ENCODE measurements at places on chromosomes 12 and 14. TPM values are rescaled to one million over a fixed set of nuclear protein-coding genes. Genes with fewer than 3 reads are reported as not detected.
A peak's percentile ranks its signal among the peaks of the same experiment; 100 is the strongest.

Gene ANP32D
- total RNA-seq, result not detected

DNA sequence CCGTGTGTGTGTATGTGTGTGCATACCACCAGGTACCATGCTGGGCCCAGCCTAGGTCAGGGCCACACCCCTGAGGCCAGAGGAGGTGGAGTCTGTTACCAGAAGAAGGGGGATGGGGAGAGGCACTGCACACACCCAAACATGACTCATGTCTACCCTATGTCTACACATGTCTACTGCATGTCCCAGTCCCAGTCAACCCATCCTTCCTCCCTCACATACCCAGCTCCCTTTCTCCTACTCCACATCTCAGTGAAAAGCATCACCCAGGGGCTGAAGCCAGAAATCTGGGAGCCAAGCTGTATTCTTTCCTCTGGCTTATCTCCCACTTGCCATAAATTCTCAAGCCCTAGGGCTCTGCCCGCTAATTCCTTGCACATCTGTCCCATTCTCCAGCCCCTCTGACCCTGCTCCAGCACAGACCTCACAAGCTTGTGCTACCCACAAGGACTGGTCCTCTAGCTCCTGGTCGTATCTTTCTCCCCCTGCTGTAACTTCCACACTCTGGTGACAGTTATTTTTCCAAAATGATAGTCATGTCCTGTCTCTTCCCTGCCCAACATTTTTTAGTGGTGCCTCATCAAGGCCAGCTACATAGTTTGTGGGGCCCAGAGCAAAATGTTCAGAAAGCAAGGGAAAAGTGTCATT is 18.0 kb upstream of the APPL2 start:
- no peak overlapping the region for H3K27ac ChIP-seq
- H3K36me3 ChIP-seq, result no peaks in the 10 kb centered on the region
- H3K4me3 ChIP-seq, result no peak overlapping the region

Gene CLEC14A
- not detected for total RNA-seq

Gene GPR135
- 1.5 TPM for total RNA-seq

DNA sequence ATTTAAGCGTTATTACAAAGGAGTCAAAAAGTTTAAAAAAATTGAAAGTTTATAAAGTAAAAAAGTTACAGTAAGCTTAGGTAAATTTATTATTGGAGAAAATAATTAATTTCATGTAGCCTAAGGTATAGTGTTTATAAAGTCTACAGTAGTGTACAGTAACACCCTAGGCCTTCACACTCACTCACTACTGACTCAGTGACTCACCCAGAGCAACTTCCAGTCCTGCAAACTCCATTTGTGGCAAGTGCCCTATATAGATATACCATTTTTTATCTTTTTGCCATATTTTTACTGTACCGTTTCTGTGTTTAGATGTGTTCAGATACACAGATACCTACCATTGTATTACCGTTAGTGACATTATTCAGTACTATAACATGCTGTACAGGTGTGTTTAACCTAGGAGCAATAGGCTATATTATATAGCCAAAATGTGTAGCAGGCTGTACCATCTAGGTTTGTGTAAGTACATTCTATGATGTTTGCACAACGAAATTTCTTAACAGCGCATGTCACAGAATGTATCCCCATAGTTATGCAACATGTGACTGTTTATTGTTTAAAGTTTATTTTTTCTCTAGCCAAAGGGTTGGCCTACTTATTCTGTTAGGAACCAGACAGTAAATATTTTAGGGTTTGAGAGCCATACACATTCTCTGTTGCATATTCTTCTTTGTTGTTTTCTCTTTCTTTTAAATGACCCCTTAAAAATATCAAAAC is 155.5 kb downstream of the PCNX1 start:
- peaks cover 92% of the 10 kb centered on the region for H3K36me3 ChIP-seq
- no peak overlapping the region for H3K27ac ChIP-seq
- no peak for DNase-seq
- no peak overlapping the region for H3K4me3 ChIP-seq
- no peaks in the 10 kb centered on the region for H3K4me1 ChIP-seq

DNA sequence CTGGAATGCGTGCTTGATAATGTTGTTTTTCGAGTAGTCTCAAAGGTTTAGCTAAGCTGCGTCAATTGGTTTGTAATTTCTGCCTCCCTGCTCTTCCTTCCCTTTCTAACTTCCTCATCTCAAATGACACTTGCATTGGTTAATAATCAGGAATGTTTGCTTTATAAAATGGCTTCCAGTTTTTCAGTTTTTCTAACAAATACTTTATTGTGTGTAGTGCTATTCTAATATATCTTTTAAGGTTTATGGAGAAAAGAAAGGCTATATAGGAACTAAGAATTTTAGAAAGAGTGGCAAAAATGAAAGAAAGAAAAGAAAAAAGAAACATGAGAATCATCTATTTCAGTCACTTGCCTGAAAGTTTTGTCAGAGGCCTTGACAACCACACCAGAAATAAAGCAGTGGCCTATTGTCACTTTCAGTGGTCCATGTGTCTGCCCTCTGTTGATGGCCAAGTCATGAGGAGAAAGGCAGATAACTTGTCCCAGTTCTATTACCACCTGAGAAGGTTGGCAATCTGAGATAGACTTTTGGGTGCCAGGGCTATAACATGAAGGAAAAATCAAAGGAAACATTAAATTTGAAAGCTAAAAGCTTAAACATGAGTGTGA is 221.9 kb upstream of the KITLG start:
- H3K27me3 ChIP-seq, result no peaks in the 10 kb centered on the region
- H3K36me3 ChIP-seq, result no peaks in the 10 kb centered on the region
- no peaks in the 10 kb centered on the region for H3K4me1 ChIP-seq
- no peak overlapping the region for H3K4me3 ChIP-seq
- DNase-seq, result no peak
- no peak overlapping the region for H3K27ac ChIP-seq

- peaks cover 27% of the 10 kb centered on the region for H3K36me3 ChIP-seq
- no peak overlapping the region for H3K4me3 ChIP-seq
- H3K27ac ChIP-seq, result peak overlapping the region; percentile 47
- peaks cover 40% of the 10 kb centered on the region for H3K4me1 ChIP-seq
Observed at GRCh38 chr14:91140672-91141071, 26.8 kb downstream of the DGLUCY start.

Gene LTBP2
- total RNA-seq, result 0.11 TPM

Gene LAG3
- 0.12 TPM for total RNA-seq

Gene SARNP
- total RNA-seq, result 53.6 TPM

- H3K27me3 ChIP-seq, result peaks cover 2% of the 10 kb centered on the region
- H3K27ac ChIP-seq, result no peak overlapping the region
- no peaks in the 10 kb centered on the region for H3K36me3 ChIP-seq
- no peak overlapping the region for H3K4me3 ChIP-seq
- DNase-seq, result no peak
Observed at GRCh38 chr12:12181511-12181910, 85.3 kb downstream of the LRP6 start.

DNA sequence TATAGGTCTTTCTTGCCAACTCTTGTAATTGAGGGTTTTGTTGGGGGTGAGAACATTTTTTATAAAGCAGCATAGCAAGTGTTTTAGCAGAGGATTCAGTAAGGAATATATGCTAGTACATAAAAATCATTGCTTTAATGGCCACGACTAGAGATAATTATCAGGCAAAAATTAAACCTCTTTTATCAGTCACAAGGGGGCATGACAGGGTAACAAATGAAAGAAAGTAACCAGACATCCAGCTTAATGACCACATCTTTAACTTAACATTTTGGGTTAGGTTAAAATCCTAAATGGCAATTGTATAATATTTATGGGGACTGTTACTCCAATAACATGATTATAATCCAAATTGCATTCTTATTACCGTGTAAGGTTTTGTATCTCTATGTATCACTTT is 119.6 kb downstream of the LRRIQ1 start:
- H3K4me1 ChIP-seq, result no peaks in the 10 kb centered on the region
- no peaks in the 10 kb centered on the region for H3K36me3 ChIP-seq
- no peak overlapping the region for H3K4me3 ChIP-seq

Gene C14orf132
- 0.05 TPM for total RNA-seq

Gene SLC17A8
- not detected for total RNA-seq

Gene ESPL1
- total RNA-seq, result 8.2 TPM

Gene CELA1
- not detected for total RNA-seq

DNA sequence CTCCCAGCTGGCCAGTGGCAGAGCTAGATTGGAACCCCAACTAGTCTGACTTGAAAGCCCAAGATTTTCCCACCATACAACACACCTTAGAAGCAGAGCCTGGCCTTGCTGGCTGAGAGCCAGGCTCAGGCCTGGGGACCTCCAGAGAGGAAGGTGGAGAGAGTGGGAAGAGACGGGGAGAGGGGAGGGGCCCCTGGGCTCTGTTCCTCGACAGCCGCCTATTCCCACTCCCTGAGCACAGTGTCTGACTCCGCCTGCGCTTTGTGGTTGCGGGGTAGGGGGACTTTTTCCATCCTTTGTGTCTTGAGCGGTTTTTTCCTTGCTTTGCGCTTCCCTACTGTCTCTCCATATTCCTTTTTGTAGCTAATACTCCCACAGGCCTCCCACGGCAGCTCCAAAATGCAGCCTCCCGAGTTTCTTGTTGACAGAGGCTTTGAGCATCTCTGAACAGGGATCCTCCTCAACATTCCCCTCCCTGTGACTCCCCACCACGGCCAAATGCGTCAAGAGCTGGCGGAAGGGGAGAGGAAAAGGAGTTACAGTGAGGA is 4.0 kb upstream of the KCNH3 start:
- peaks cover 24% of the 10 kb centered on the region for H3K4me1 ChIP-seq
- H3K27me3 ChIP-seq, result peaks cover 18% of the 10 kb centered on the region
- no peak for DNase-seq
- H3K36me3 ChIP-seq, result no peaks in the 10 kb centered on the region

Gene FAIM2
- not detected for total RNA-seq

DNA sequence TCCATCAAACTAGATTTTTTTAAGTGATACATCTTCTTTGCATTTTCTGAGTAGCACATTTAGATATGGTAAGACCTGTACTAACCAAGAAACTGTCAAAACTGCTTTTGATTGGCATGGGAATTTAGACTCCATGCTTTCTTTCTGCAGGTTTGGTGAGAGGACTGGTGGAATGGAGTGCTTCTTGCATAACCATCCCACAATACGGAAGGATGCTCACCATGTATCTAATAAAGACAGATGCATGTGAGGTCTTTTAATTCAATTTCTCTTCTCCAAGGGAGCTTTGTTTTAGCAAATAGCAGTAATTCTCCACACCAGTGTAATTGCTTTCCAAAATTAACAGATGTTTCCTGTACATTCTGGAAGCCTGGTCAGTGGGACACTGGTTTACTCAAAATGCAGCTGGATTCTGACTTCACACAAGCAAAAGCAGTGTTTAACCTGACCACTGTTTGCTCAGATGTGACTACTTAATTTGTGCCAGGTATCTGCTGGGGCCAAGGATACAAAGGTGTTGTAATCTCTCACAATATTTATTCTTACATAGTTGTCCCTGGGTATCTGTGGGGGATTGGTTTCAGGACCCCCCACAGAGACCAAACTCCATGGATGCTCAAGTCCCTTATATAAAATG is 26.1 kb downstream of the FGD6 start:
- DNase-seq, result no peak
- no peak overlapping the region for H3K4me3 ChIP-seq
- no peaks in the 10 kb centered on the region for H3K36me3 ChIP-seq
- no peaks in the 10 kb centered on the region for H3K27me3 ChIP-seq

Gene ADAM20
- 0.86 TPM for total RNA-seq

GRCh38 chr12:107478881-107479280 is 206.7 kb upstream of the PWP1 start:
- H3K4me1 ChIP-seq, result peaks cover 21% of the 10 kb centered on the region
- no peaks in the 10 kb centered on the region for H3K36me3 ChIP-seq
- H3K27me3 ChIP-seq, result peaks cover 2% of the 10 kb centered on the region
- DNase-seq, result no peak

DNA sequence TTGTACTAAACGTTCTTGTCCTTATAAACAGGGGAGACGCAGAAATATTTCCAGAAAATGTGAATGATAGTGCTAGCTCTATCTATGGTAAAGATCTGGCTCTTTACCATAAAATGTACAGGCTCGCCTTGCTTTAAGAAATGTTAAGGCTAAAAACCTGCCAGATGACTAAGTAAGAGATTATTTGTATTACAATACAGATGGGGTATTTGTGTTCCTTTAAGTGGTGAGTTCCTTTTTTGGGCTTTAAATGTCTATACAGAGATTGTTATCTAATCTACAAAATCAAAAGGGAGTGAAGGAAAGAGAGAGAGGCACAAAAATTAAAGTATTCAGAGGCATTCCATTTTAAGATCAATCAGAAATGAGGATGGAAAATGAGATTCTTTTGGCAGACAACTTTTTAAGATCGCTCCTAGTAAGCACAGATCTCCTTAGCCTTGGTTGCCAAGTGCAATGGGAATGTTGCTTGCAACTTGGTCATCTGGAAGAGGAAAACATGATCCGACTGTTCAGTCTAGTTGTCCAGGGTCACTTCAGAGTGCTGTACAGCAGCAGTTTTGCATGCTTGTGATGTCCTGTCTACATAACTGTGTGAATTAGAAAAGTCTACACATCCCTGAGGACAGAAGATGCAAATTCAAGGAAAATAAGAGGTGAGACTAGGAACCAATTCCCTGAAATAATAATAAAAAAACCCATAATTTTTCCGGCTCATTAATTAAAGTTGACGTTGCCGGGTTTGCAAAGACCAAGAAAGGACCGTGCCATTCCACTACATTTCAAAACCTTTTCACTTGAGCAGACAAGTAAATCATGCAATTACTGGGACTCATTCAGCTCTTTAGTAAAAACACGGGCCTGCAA is 380.8 kb downstream of the EGLN3 start:
- no peak overlapping the region for H3K27ac ChIP-seq
- no peak for DNase-seq
- H3K4me1 ChIP-seq, result no peaks in the 10 kb centered on the region
- no peaks in the 10 kb centered on the region for H3K36me3 ChIP-seq
- H3K27me3 ChIP-seq, result no peaks in the 10 kb centered on the region
- no peak overlapping the region for H3K4me3 ChIP-seq

GRCh38 chr12:55930771-55931316 is at the start of gene DGKA:
Gene DGKA, plus strand, starts transcription at chr12:55931162. Its CDS starts 5,342 bp downstream, at chr12:55936504.
- peaks cover 73% of the 10 kb centered on the region for H3K4me1 ChIP-seq
- no peaks in the 10 kb centered on the region for H3K27me3 ChIP-seq
- DNase-seq, result peak; percentile 32
- peak within 1 kb of the TSS; percentile 92 for H3K4me3 ChIP-seq
- peak within 1 kb of the TSS; percentile 98 for H3K27ac ChIP-seq

GRCh38 chr12:82959821-82960220 is 273.1 kb downstream of the TMTC2 start:
- H3K36me3 ChIP-seq, result no peaks in the 10 kb centered on the region
- no peak overlapping the region for H3K4me3 ChIP-seq
- H3K27ac ChIP-seq, result no peak overlapping the region
- no peaks in the 10 kb centered on the region for H3K27me3 ChIP-seq
- no peaks in the 10 kb centered on the region for H3K4me1 ChIP-seq
- DNase-seq, result no peak

Data from activated B cell treated with CpG ODN at 0.5 μM for 24 hours (primary cell).